Cerebellar nuclear complex (tissue), 1 donor: ENCODE measurements at places on chromosomes 2 and 18.

DNA sequence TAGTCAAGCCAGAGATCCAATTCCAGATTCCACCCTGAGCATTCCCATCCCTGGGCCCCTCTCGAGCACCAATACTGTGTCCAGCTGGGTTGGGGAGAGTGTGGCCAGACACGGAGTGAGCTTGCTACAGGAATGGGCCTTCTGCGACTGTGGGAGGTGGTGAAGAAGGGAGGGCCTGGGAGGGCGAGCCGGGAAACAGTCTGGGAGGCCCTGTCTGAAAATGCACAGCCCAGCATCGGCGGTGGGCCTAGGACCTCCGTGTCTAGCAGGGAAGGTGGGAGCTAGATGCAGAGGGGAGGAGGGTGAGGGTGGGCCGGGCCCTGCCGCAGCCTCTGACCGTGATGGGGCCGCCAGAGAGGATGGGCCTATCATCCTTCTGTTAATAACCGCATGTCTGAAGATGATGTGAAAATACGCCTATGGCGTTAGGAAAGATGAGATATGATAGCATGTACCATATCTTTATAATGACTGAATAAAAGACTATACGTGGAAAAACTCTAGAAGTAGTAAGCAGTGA, 1.9 kb upstream of the OTOS start:
- DNase-seq = no peak

DNA sequence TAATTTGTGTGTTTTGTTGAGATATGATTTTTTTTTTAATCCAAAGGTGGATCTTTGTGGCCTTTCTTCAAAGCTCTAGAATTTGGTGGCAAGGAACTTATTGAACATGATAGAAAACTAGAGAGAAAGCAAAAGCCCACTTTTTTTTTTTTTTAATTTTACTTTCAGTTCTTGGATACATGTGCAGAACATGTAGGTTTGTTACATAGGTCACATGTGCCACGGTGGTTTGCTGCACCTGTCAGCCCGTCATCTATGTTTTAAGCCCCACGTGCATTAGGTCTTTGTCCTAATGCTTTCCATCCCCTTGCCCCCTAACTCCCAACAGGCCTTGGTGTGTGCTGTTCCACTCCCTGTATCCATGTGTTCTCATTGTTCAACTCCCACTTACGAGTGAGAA, 135.9 kb downstream of the RHBDD1 start:
- no peak for DNase-seq

GRCh38 chr18:38475686-38476085, 910.1 kb upstream of the CELF4 start:
- DNase-seq = no peak

- no peak for DNase-seq
Measured at GRCh38 chr2:28232295-28232694, 160.4 kb upstream of the FOSL2 start.

GRCh38 chr2:23746141-23746863, 180.6 kb downstream of the ATAD2B start:
- DNase-seq = no peak

- DNase-seq = no peak
Measured at GRCh38 chr2:42141687-42142546, 27.2 kb upstream of the EML4 start.

DNA sequence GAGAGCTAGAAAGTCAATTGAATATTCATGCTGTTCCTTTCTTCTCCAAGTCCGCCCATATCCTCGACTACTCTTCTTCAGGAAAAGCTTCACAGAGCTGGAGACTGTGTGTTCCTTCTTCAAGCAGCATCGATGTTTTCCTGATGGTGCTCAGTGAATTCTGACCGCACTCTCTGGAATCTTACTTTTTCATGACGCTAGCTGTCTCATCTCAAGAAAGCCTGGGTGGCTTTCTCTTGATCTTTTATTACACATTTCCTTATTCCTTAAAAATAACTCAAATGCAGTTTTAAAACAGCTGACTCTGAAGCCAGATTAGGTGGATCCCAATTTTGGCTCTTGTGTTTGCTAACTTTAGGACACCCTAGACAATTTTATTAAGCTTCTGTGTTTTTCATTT, 1245.1 kb upstream of the LRRTM1 start:
- DNase-seq = no peak
